ENCODE measurements at places on chromosomes 12 and 14.

GRCh38 chr12:111529424-111530368 is 69.4 kb downstream of the ATXN2 start:
- H3K4me1 ChIP-seq: no peaks in the 10 kb centered on the region
- H3K27ac ChIP-seq: no peak overlapping the region
- no peak overlapping the region for H3K4me3 ChIP-seq

- H3K27ac ChIP-seq: no peak overlapping the region
- H3K27me3 ChIP-seq: no peaks in the 10 kb centered on the region
- no peak for DNase-seq
- no peaks in the 10 kb centered on the region for H3K4me1 ChIP-seq
- peaks cover 13% of the 10 kb centered on the region for H3K36me3 ChIP-seq
- H3K4me3 ChIP-seq: no peak overlapping the region
Observed at GRCh38 chr12:41339784-41340183, 151.7 kb downstream of the PDZRN4 start.

DNA sequence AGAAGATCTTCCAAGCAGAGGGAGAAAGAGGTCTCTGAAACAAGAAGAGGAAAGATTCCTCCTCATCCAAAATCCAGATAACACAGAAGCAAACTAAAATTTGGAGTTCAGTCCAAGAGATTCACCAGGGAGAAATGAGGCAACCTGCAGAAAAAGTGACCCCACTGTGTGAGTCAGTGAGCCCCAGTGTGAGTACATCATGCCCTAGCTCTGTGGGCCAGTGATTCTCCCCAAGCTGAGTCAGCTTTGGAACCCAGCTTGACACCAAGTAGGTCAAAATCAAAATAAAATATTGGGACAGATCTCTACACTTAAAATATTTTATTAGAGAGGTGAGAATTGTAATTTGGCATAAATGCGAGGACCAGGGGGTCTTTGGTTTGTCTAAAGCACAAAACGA is 17.2 kb downstream of the CLEC2B start:
- no peak overlapping the region for H3K4me3 ChIP-seq
- no peak overlapping the region for H3K27ac ChIP-seq
- H3K36me3 ChIP-seq: no peaks in the 10 kb centered on the region
- H3K27me3 ChIP-seq: no peaks in the 10 kb centered on the region

GRCh38 chr12:131012279-131013069 is 58.8 kb downstream of the ADGRD1 start:
- DNase-seq: no peak
- H3K4me3 ChIP-seq: no peak overlapping the region
- no peak overlapping the region for H3K27ac ChIP-seq
- H3K4me1 ChIP-seq: no peaks in the 10 kb centered on the region
- H3K27me3 ChIP-seq: no peaks in the 10 kb centered on the region
- H3K36me3 ChIP-seq: no peaks in the 10 kb centered on the region

DNA sequence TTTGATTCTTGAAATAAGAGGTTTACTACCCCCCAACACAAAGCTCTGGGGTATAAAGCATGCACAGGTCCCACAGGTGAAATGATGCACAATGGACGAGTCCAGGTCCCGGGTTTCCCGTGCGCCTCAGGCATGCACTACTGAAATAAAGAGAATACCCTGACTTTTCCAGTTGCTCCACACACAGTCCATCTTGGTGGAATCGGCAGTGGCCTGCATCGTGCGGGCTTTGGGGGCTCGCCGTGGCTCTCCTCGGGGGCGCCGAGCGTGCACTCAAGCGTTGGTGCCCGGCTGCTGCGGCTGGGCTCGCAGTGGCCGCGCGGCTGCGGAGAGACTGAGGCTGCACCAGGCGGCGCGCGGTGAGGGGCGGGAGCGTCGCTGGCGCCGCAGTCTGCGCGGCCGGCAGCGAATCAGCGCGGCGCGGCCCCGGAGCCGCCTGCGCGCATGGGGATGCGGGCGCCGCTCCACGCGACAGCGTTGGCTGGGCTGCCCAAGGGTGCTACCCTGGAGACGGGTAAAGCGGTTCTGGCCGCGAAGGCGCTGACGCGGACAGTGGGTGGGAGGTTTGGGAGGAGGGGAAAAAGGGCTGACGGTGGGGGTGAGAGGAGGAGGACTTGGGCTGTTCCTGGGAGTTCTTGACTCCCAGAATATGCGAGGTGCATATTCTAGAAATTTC is 53.8 kb upstream of the CCDC175 start:
- DNase-seq: peak; percentile 44
- no peaks in the 10 kb centered on the region for H3K27me3 ChIP-seq
- no peaks in the 10 kb centered on the region for H3K4me1 ChIP-seq
- H3K4me3 ChIP-seq: peak overlapping the region; percentile 66

DNA sequence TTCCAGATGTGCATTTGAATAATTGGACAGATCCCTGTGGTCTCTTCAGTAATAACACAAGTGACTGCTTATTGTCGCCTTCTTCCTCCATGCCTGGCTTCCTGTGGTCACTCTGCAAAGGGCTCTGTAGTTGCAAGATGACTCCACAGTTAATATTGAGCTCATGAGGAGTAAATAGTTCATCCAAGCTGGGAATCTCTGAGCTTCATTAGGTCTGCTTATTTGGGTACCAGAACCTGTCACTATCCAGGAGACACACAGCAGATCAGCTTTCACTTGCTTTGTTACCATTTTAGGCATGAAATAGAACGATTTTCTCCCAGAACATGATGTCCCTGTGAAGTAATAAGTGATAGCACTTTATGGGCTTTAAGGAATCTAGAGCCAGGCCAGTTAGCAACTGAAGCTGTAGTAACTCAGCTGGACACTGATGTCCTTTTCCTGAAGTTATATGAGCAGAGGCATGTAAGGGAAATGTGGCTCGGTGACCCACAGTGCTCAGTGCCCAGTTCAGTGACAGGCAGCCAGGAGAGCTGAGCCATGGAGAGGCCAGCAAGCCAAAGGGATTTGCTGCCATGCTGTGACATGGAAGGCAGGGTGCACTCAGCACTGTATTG is 50.1 kb downstream of the CRADD start:
- peaks cover 1% of the 10 kb centered on the region for H3K36me3 ChIP-seq
- DNase-seq: no peak
- H3K4me3 ChIP-seq: no peak overlapping the region
- H3K27me3 ChIP-seq: no peaks in the 10 kb centered on the region
- H3K4me1 ChIP-seq: 0 out of 2 replicates have a peak, but pooled peaks cover 2% of the 10 kb centered on the region

GRCh38 chr12:26821212-26821701 is 11.7 kb downstream of the ITPR2 start:
- DNase-seq: no peak
- no peaks in the 10 kb centered on the region for H3K36me3 ChIP-seq
- H3K27ac ChIP-seq: no peak overlapping the region
- peaks cover 5% of the 10 kb centered on the region for H3K4me1 ChIP-seq
- H3K27me3 ChIP-seq: no peaks in the 10 kb centered on the region
- H3K4me3 ChIP-seq: no peak overlapping the region

- DNase-seq: no peak
- H3K4me1 ChIP-seq: no peaks in the 10 kb centered on the region
- H3K36me3 ChIP-seq: no peaks in the 10 kb centered on the region
- H3K27ac ChIP-seq: no peak overlapping the region
- no peaks in the 10 kb centered on the region for H3K27me3 ChIP-seq
Observed at GRCh38 chr14:21626491-21627230, 8.1 kb downstream of the OR10G2 start.

- no peak overlapping the region for H3K4me3 ChIP-seq
- no peak overlapping the region for H3K27ac ChIP-seq
- H3K4me1 ChIP-seq: no peaks in the 10 kb centered on the region
- no peak for DNase-seq
Observed at GRCh38 chr14:23864861-23865260, 88.7 kb upstream of the DHRS4 start.

GRCh38 chr12:65055859-65056258 is 65.2 kb downstream of the WIF1 start:
- peaks cover 8% of the 10 kb centered on the region for H3K4me1 ChIP-seq
- H3K27me3 ChIP-seq: no peaks in the 10 kb centered on the region
- no peaks in the 10 kb centered on the region for H3K36me3 ChIP-seq
- H3K4me3 ChIP-seq: no peak overlapping the region

GRCh38 chr12:132561427-132562156 is 48.8 kb downstream of the LRCOL1 start:
- H3K4me1 ChIP-seq: no peaks in the 10 kb centered on the region
- H3K36me3 ChIP-seq: peaks cover 21% of the 10 kb centered on the region
- peak overlapping the region; percentile 89 for H3K4me3 ChIP-seq
- H3K27ac ChIP-seq: no peak overlapping the region
- peak; percentile 79 for DNase-seq
- H3K27me3 ChIP-seq: peaks cover 4% of the 10 kb centered on the region

GRCh38 chr14:99664937-99665273 is 19.2 kb upstream of the CYP46A1 start:
- H3K27ac ChIP-seq: no peak overlapping the region
- H3K27me3 ChIP-seq: no peaks in the 10 kb centered on the region
- H3K4me3 ChIP-seq: no peak overlapping the region
- DNase-seq: no peak

GRCh38 chr12:117119592-117120198 is 20.5 kb upstream of the TESC start:
- H3K27me3 ChIP-seq: no peaks in the 10 kb centered on the region
- H3K4me3 ChIP-seq: no peak overlapping the region
- peak; percentile 81 for DNase-seq
- no peak overlapping the region for H3K27ac ChIP-seq

DNA sequence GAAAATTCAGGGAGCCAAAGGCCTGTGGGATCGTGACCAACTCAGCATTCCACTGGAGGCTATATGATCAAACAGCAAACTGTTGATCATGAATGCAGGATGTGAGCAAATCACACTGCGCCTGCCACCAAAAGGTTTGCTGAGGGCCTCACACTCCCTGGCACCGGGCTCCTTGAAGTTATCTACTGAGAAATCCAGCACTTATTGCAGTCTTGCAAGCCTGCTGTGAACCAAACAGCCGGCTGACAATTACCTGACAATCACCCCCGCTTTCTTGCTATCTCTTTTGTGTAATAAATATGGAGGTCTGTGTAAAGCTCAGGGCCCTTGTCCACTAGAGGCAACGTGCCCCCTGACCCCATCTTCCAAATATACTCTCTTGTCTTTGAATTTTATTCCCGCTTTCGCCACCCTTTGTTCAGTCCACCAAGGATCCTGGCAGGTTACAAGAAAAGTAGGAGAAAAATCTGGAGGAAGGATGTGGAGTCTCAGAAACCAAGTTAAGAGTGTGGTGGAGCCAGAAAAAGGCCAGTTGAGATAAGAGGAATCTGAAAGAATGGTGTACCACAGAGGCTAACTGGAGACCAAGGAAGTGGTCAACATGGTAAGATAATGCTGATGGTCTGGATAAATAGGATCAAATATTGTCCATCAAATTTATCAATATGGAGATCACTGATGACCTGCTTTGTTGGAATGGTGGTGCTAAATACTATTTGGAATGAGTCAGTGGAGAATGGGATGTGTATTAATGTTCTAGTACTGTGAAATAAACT is 229.2 kb downstream of the ALX1 start:
- no peak overlapping the region for H3K27ac ChIP-seq
- no peak overlapping the region for H3K4me3 ChIP-seq
- H3K36me3 ChIP-seq: peaks cover 3% of the 10 kb centered on the region
- no peaks in the 10 kb centered on the region for H3K27me3 ChIP-seq
- H3K4me1 ChIP-seq: no peaks in the 10 kb centered on the region
- DNase-seq: no peak

DNA sequence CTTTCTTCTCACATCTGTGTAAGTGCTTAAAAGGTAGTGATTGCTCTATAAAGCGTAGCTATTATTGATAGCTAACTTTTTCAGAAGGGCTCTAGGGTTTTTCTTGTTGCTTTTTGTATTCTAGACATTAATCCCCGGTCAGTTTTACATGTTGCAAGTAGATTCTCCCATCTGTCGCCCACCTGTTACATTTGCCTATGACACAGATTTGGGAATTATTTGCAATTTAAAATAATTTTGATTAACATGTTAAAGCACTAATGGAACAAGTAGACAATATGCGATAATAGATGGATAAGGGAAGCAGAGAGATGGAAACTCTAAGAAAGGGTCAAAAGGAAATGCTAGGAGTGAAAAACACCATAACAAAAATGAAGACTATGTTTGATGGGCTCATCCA is 44.5 kb downstream of the DIO3 start:
- no peak overlapping the region for H3K27ac ChIP-seq
- no peaks in the 10 kb centered on the region for H3K27me3 ChIP-seq
- DNase-seq: no peak

- H3K4me3 ChIP-seq: no peak overlapping the region
- no peak overlapping the region for H3K27ac ChIP-seq
- no peaks in the 10 kb centered on the region for H3K36me3 ChIP-seq
- no peaks in the 10 kb centered on the region for H3K27me3 ChIP-seq
- H3K4me1 ChIP-seq: peaks cover 24% of the 10 kb centered on the region
- no peak for DNase-seq
Observed at GRCh38 chr14:89267656-89268055, 149.4 kb downstream of the FOXN3 start.

DNA sequence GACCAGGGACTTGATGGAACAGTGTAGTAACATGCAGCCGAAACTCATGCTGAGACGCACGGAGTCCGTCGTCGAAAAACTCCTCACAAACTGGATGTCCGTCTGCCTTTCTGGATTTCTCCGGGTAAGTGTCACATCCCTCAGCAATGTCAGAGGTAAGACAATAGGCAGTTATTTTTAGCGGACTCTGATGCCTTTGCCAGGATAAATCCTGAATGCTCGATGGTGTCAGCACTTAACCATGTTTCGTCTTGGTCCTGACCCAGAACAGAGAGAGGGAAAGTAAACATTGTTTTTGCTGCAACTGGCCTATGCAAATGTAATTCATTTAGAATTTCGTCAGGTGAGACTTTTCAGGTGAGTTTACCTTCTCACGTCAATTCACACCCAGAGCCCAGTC is 112.3 kb downstream of the PLXNC1 start:
- H3K27ac ChIP-seq: peak overlapping the region; percentile 81
- H3K36me3 ChIP-seq: peaks cover 2% of the 10 kb centered on the region
- H3K4me3 ChIP-seq: no peak overlapping the region
- H3K4me1 ChIP-seq: peaks cover 18% of the 10 kb centered on the region
- no peaks in the 10 kb centered on the region for H3K27me3 ChIP-seq
- no peak for DNase-seq

GRCh38 chr12:663293-663871 is at the start of gene NINJ2:
Gene NINJ2 (minus strand): TSS chr12:663445. CDS start chr12:663360, 85 bp downstream.
- no peak within 1 kb of the TSS for H3K4me3 ChIP-seq

DNA sequence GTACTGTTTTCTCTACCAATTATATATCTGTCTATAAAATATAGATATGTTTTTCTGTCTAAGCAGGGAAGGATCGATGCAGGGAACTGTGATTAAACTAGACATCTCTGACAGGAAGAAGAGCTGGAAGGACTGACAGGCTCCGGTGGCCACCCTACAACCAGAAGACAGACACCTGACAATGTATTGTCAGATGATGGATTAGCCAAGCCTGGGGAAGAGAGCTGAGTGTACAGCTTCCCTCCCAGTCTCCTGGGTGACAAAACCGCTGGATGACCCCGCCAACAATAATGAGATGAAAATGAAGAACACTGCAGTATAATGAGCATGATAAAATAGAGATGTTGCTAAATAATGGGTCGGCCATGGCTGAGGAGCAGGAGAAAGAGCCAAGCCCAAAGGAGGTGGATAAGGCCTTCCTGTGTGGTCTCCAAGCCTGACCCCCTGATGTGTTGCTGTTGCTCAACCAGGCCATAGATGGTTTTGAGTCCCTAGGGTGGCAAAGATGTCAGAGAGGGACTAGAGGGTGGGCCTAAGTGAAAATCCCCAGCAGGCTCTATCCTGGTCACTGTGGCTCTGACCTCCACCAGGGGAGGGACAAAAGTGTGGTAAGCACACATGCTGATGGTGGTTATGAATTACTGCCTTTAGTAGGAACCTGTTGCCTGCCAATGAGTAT is 28.2 kb downstream of the DHRS2 start:
- no peaks in the 10 kb centered on the region for H3K27me3 ChIP-seq
- no peak for DNase-seq
- H3K27ac ChIP-seq: no peak overlapping the region
